ENCODE measurements at places on chromosomes 11 and 22.

DNA sequence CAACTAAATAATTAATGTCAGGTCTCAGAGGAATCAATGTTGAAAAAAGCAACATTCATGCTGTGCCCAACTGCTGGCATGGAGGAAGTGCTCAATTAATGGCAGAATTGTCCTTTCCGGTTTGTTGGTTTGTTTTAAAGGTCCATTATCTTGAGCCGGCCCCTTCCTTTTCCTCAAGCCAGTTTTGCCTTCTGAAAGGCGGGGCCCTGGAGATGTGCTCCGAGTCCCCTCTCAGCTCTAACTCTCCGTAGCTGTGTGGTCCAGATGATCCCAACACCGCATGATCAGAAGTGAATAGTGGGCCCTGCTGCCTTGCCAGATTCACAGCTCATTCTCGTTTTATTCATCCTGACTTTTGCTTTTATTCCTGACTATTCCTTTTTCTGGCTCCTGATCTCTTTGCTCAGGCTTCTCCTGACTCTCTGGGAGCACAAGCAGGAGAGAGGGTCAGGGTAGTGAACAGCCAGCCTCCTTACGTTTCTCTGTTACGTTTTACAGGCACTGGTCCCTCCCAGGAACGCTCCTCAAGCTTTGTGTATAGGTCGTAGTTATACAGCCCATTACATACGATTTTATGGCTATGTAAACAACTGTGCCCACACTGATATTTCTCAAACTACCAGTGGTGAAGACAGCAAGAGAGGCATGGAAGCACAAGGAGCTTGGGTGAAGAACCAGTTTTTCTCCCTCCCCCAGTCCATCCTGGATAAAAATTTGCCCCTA lies 265.9 kb downstream of the LARGE1 start:
- DNase-seq, result no peak

DNA sequence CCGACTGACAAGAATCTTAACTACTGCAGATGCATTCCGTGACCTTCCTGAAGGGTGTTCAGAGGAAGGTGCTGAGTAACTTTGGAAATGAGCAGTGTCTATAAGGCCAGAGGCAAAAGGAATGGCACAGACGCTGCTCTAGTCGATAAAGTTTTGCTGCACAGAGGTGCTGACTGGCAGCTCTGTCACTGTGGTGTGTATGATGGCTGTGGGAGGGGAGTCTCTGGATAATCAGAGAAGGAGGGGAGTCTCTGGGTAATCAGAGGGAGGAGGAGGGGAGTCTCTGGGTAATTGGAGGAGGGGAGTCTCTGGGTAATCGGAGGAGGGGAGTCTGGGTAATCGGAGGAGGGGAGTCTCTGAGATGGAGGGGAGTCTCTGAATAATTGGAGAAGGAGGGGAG lies 18.4 kb downstream of the PTDSS2 start:
- DNase-seq, result no peak

DNA sequence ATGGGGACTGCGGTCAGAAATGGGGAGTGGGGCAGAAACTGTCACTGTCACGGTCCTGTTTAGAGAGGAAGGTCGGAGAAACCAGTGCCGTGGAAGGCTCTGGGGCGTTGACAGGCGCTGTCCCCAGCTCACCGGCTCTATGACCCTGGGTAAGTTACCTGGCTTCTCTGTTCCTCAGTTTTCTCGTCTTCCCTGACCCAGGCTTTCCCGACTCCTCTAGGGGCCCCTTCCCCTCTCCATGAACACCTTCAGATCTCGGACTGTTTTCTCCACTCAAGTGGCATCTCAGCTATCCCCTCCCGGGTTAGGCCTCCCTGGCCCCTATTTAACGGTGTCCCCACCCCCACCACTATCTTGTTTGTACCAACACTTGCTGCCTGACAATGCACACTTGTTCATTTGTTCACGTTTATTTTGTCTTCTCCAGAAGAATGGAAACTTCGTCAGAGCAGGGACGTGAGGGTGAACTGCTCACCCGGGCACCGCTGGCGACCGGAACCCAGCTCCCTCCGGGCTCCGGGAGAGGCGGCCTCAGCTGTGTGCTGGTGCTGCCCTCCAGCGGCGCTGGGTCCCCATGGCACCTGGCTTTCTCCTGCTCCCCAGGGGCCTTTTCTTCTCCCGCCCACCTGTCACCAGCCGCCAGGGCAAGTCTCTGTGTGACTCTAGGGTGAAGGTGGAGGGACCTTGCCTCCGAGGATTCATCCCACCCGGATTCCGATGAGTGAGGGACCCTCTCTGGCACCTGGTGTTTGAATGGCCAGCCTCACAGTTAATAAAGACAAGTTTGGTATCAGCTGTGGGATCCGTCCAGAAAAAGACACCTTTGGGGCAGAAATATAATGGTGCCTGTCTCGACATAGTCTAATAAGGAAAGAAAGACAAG lies 33.1 kb upstream of the SLC35C1 start:
- peak; percentile 64 for DNase-seq

DNA sequence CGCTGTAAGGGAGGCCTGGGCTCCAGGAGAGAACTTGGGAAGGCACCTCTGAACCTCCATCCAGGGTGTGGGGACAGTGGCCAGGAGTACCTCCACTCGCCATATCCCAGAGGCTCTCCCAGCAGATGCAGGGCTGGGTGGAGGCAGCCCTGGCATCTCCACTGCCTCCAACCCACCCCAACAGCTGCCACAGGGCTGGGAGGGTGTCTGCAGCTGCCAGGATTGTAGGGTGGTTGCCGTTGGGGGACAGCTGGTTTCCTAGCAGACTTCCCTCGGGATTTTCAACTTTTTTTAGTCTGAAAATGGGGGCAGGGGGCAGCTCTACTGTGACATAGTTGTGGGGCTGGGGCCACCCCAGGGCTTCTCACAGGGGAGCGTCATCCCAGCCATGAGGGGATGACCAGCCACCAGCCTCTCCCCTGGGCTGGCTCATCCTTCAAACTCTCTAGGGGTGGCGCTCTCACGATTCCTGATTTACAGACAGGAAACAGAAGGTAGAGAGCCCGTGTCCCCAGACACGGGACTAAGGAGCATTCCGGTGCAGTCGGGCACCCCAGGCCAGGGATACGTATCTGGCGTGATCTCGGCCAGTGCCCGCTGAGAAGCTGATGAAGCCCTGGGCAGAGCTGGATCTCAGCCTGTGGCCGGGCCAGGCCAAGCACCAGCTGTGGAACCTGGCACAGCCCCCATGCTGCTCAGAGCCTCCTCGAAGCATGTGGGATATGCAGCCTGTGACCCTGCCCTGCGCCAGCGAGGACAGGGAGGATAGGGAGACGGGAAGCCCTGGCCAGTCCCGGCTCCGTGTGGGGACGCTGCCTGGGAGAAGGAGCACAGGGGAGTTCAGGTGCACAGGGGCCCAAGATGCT lies 9.9 kb downstream of the PRR5 start:
- peak; percentile 44 for DNase-seq

GRCh38 chr22:49155770-49156580 lies 671.7 kb downstream of the BRD1 start:
- DNase-seq, result no peak

GRCh38 chr22:37309211-37310074 lies 27.1 kb downstream of the CYTH4 start:
- no peak for DNase-seq

- DNase-seq, result peak; percentile 22
Measured at GRCh38 chr22:29266564-29267461, 968 bp downstream of the RHBDD3 start.

- DNase-seq, result no peak
Measured at GRCh38 chr11:95641495-95641894, 148.1 kb downstream of the FAM76B start.

DNA sequence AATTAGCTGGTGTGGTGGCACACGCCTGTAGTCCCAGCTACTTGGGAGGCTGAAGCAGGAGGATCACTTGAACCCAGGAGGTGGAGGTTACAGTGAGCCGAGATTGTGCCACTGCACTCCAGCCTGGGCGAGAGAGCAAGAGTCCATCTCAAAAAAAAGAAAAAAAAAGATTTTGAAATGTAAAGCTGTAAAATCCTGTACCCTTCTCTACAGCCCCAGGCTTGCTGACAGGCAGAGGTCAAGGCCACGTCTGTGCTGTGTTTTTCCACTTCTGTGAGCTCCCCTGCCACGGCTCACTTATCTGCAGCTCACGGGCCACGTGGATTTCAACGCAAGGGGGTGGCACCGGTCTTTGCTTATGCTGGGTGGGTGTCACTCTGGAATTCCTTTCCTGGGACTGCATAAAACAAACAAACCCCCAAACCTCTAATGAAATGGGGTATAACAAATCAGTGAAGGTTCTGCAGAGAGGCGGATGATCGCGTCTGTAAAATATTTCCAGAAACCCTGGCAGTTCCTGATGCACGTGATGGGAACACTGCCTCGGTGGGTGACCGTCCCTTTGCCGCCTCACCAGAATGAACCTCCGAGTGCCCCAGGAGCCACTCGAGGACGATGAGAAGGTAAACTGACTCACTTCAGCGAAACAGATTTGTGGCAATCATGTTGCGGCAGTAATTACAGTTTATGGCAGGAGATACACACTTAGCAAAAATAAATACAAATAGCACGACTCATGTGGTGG lies 44.0 kb upstream of the ATXN10 start:
- no peak for DNase-seq

DNA sequence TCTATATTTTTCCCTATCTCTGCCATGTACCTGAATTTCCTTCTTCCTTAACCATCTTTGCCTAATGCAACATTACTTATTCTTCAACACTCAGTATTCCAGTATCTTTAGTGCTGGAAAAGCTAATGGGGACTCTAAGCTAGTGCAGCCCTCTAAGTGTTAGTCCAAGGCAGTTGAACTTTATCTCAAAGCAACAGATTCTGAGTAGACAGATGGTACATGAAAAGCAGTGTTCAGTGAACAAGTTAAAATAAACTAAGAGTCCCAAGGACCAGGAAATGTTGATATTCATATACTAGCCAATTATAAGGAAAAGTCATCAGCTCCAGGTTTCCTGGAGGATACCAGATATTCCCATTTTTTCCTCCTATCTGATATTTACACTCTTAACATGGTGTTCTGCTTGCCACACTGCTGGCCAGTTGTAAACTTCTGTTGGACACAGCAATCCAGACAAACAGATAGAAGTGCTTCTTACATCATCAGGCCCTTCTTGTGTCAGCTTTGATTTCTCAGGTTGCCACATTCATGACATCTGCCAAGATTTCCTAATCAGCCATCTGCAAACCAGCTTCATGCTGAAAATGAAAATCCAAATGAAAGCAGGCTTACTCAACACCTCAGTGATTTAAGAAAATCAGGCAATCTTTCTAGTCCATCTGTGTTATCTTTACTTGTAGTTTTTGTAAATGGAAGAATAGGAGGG lies 255.9 kb upstream of the POU2AF2 start:
- peak; percentile 97 for DNase-seq

DNA sequence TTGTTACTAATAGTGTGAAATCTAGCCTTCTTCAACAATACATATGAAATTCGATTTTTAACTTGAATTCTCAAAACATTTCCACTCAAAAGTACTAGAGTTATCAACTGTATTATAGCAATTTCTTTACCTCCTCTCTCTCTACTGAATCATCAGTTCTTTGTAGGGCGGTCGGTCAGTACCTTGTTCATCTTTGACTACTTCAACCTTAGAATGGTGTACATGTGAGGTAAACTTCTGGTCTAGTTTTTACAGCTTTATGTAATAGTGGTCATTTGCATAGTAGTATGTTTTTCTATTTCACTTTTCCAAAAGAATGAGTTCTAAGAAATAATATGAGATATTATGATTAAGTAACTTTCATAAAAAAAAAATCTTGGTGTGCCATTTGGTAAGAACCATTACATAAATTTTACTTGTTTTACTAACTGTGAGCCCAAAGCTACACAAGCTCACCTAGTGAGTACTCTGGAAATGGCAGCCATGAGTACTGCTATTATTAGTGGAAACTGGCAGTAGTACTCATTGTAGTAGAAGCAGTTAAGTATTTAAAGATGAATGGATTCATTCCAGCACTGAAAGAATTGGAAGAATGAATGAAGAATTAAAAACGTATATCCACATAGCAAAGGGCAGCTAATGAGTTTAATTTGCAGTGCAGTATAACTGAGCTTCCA lies 30.1 kb downstream of the SESN3 start:
- no peak for DNase-seq

DNA sequence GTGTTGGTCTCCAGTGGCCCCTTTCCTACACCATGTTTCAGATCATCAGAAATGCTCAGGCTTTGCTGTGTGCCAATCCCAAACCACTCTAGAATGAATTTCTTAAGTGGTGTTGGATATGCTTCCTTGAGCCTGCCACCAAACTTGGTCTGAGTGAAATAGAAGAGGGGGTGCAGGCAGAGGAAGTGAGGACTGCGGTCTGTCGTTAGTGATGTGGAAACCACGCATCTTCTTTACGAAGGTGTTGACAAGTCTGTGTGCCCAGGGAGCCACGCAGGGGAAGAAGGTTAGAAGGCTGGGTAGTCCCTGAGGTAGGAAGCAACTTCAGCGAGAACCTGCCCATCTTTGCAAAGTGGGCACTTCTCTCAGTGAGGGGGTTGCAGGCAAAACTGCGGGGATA lies 187.4 kb upstream of the NAV2 start:
- no peak for DNase-seq

DNA sequence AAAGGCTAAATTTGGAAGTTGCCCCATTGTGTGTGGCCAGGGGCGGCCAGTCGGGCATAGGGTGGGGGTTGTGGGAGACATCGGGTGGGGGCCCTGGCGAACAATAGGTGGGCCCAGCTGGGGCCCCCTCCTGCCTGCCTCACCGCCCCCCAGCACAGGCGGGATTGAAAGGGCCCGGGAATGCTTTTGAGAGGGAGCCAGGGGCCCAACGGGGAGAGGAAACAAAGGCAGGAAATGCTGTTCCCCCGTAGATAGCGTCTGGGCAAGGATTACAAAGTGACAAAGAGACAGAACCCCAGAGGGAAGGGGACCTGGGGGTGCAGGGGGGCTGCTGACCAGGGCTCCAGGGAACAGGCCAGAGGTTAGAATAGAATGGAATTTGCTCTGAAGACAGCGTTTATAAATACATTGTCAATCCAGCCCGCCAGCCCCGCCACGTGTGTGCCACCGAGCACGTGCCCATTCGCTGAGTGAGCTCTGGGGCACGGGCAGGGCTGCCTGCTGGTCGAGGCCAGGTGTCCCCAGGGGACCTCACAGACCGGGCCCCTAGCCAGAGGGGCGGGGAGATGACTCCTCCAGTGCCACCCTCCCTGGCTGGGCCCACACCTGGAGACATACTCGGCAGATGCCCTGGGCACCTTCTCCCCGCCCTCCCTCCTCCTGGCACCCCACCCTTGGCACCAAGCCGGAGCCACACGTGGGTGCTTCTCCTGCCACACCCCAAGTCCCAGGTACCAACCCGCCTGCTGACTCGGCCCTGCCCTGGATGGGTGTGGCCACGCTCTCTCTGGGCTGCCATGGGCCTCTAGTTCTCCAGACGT lies 9.7 kb downstream of the PDGFB start:
- DNase-seq, result no peak

All from fibroblast of gingiva (primary cell).